Amygdala (tissue), 56 donors: ENCODE measurements at places on chromosomes 16 and 17.

DNA sequence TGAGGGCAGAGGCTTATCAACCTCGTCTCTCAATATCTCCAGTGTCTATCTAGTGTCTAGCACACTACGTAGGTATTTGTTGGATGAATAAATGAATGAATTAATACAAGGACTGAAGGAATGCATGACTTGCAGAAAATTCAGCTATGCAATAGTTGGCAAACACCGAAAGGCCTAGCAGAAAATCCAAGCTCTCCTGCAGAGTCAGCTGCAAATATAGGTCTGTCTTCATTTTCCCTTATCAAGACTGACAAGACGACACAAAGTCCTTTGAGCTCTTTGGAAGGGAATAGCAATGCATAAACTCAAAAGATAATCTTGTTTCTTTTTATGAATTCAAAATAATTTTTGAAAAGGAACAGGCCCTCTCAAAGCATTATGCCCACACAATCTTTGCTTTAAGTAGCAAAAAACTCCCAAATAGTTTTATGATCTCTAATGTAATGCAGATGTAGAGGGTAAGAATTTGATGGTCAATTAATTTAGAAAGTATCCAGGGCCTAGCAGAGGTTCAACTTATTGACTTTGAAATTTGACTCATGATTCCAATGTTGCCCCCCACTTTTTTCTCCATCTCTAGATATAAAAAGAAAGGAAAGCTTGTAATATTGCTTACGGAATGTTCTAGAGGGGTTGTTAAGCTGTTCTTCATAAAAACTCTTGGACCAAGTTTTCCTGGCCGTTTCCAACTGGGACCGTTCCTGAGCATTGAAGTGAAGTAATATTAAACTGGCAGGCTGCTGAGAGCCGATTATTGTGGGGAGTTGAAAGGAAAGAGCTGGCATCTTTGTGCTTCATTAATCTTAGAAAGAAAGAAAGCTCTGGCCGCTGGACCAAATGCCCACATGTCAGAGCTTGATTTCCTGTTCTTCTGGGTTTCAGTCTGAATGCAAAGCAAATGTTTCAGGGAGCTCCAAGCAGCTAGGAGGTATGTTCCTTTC is 227.3 kb downstream of the HS3ST3A1 start:
- peak; percentile 51 for DNase-seq

DNA sequence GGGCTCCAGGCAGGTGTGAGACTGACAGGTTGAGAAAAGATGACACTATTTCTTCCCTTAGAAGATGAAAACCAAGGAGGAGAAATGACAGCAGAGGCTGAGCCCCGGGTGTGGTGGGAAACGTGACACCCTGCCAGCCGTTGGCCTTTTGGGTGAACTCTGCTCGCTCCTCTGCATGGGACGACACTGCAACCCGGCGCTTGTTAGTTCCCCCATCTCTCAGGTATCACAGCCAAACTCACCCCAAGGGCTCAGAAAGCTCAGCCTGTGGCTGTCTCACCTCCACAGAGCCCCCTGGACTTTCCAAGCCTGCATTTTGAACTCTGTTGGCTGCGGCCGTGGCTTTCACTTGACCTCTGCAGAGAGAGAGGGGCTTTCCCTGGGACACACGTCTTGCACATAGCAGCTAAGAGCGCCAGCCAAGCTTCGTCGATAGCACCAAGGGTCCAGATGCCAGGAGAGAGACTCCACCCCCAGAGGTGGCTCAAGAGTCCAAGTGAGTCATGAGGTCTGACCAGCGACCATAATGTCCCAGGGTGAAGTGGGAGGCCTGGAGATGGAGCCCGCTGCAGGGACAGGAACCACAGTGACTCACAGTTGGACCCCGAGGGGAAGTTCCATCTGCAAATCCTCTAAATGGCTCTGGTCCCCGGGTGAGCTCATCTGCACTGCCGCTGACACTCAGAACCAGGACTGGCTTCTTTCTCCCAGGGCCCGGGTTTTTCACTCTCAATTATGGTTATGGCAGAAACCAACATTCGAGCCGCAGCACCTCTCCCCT is 301.9 kb downstream of the SOX9 start:
- no peak for DNase-seq

- DNase-seq: no peak
Measured at GRCh38 chr17:74738051-74738996, 1.3 kb downstream of the RAB37 start.

- DNase-seq: peak; percentile 11
Measured at GRCh38 chr16:57863434-57864160, 61.3 kb upstream of the KIFC3 start.

GRCh38 chr17:9256751-9257629 is 235.7 kb downstream of the NTN1 start:
- no peak for DNase-seq
